Stimulated activated CD4-positive, alpha-beta T cell treated with anti-CD3 and anti-CD28 coated beads, Interleukin-15, amount 100 ng/mL, for 24 hours (primary cell): ENCODE measurements at places on chromosomes 1 and 21.

GRCh38 chr1:42209526-42210251 lies 45.1 kb upstream of the GUCA2A start:
- no peak for DNase-seq

DNA sequence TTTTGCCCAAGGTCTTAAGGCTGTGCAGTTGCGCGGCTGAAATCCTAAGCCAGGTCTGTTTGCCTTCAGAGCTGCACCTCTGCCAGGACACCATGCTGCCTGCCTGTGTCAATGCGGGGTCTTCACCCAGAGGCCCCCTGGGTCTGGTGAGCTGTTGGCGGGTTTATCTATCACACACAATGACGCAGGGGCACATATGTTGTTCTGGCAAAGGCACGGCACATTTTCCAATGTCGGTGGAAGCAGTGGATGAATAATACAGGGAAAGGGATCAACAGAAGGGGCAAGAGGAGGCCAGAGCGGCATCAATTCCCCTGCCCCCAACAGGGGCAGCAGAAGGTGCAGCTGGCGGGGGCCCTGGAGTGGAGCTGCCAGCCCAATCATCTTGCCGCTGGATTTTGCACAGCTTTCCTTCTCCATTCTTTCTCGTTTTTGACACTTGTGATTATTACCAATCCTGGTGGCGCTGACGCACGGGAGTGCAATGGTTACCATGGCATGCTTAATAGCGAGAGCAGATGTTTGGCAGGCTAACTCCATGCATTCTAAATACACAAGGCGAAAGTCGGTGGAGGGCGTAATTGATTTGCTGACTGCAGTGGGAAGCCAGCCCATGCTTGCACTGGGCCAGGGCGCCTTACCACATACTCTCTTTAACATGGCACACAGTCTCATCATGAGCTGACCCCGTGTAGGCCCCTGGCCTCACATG lies 45.8 kb upstream of the CYP2J2 start:
- DNase-seq: no peak

DNA sequence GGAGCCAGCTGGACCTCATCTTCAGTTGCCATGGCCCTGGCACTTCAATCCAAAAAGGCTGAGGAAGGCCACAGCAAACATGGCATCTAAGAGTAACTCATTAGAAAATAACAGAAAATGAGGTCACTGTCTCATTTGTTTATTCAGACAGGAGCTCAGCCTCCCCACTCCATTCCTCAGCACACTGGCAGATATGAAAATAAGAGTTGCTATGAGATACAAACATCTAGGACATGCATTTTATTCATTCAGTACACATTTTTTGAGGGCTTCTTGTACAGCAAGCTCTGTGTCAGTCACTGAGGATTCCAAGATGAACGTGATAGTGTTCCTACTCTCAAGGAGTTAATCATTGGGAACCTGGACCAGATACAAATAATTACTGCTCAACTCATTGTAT lies 32.7 kb upstream of the TMEM125 start:
- DNase-seq: no peak

DNA sequence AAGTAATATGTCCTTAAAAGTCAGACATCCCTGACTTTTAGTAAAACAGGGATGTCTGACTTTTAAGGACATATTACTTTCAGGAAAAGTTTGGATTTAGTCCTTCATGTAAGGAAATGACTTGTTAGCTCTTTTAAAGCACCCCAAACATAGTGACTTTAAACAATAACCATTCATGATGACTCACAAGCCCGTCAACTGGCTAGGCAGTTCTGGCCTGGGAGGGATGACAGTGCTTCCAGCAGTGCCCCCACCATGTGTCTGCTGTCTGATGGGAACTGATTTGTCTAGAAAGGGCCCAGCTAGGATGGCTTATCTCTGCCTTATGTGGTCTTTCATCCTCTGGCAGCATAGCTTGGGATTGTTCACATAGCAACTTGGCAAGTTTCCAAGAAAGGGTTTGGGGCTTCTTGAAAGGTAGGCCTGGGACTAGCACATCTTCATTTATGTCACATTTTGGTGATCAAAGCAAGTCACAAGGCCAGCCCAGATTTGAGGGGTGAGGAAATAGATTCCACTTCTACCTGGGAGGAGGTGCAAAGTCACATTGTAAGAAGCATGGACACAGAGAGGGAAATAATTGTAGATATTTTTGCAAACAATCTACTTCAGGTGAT lies 143.5 kb downstream of the C1orf94 start:
- DNase-seq: no peak

DNA sequence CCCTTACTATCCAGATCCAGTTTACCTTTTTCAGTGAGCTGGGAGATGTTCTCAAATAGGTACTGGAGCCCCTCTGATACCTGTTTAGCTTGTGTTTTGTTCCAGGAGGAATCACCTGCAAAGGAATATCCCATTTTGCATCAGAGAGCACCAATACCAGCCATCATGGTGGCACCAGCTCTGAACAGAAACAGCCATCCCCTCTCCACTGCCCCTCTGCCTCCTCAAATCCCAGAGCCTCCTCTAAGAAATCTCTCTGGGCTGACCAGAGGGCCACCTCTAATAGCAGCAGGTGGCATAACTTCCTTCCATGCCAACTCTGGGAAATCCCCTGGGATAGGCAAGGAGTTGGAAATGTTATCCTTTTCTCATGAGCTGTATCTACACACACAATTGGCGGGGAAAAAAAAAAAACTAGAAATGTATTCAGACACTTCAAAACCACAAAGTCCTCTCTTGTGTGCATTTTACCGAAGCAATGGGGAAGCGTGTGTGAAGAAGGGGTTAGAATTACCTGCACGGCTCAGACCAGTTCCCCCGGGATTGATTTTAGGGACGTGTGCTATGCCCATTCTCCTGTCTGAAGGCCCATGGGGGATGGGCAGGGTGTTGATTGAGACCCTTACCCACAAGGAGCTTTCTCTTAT lies 2.4 kb downstream of the PGLYRP4 start:
- DNase-seq: no peak
